ENCODE measurements at places on chromosomes 7 and 10.

- DNase-seq, result no peak
Measured at GRCh38 chr7:125130173-125130572, 200.5 kb upstream of the POT1 start.

DNA sequence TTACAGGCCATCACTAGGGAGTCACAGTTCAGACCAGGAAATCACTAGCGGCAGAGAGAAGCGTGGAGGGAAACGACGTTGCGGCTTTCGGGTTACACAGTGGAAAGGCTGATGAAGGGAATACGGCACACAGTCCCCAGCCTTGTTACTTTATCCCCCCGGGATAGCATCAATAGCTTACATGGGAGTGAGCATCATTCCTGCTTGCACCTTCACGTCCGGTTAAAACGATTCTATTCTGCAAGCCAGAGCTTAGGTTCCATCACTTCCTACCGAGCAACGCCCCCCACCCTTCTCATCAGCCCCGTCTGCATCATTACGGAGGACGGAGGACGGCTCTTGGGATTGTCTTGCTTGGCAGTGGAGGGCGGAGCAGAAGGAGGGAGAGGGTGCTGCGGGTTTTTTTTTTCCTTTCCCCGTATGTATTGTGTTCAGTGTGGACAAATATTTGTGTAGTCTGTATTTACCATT is 124.9 kb downstream of the CLEC2L start:
- no peak for DNase-seq

DNA sequence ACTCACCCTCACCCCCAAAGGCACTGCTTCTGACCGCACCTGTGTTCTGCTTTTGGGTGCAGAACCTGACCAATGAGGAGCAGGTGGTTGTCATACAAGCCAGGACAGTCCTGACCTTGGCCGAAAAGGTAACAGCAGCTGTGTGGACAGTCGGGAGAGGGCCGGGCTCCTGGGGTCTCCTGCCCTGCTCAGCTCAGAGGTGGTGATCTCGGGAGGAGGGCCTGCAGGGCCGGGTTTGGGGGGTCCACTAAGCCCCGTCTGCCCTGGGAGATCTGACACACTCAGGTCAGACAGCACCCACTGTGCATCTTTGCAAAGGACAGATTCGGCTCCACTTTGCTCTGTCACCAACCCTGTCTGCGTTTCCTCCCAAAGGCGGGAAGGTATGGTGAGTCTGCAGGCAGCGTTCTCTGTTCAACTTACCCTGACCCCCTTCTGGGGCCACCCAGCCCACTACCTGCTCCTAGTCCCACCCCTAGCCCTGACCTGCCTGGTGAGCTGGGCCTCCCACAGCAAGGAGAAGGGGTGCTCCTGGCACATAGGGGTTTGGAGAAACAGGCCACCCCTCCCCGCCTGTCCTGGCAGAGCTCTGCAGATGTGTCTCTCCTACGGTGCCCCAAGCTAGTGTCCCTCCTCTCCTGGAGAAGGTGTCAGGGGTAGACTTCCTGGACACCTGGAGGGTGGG is 33.7 kb upstream of the DPYSL4 start:
- no peak for DNase-seq

DNA sequence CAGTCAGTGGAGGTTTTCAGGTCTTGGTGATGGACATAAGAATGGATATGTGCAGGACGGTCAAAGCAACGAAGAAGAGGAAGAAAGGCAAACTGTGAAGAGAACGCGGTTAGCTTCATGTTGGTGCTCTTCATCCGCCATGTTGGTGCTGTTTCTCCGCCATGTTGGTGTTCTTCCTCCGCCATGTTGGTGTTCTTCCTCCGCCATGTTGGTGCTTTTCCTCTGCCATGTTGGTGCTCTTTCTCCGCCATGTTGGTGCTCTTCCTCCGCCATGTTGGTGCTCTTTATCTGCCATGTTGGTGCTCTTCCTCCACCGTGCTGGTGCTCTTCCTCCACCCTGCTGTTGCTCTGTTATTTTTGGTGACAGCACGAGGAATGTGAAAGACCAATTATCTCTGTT is 95.4 kb downstream of the DOCK1 start:
- DNase-seq, result no peak

DNA sequence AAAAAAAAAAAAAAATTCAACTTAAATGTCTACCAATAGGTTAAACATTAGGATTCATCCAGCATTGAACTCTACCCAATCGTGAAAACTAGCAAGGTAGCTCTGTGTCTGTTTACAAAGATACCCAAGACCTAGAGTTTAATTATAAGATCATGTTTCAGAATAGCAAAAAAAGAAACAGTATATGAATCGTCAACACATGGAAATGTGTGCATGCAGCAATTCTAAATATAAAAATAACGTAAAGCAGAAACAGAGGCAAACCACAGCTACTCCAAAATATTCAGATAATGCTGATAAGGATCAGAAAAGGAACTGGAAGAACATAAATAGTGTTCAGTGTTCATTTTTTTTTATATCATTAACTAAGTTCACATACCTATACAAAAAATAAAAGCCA is 68.7 kb downstream of the AFAP1L2 start:
- DNase-seq, result no peak

DNA sequence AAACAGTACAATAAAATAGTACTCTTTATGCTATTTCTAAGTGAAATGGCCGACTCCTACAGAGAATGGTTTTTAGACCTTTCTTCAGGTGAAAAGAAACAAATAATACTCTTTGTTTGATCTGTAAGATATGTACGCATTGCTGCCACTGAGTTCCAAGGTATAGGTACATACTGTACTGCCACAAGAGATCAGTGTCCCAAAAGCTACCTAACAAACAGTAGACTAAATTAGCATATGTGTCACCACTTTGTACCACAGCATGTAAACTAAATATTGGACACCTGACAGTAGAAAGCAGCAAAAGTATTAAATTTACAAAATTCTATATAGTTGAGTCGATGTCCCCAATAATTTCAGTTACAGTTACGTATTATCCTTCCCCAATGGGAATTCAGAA is 14.4 kb downstream of the MTPN start:
- no peak for DNase-seq

- no peak for DNase-seq
Measured at GRCh38 chr10:73881221-73881919, 7.0 kb upstream of the CAMK2G start.

DNA sequence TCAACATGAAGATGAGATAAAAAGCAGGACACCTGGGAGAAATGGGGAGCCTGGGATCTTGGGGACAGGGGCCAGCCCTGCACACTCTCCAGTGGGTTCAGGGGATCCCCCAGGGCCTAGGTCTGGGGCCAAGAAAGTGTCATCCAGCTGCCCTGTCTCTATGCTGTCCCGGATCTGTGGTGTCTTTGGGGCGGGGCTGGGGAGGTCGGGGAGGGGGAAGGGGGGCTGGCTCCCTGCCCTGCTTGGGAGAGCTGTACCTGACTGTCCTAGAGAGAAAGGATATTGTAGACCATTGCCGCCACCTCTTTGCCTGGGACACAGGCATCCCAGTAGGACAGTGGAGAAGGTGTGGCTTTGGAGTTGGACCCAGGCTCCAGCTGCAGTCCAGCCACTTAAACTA is 7.0 kb upstream of the SPACDR start:
- DNase-seq, result no peak

GRCh38 chr10:24209432-24209771 is 464 bp downstream of the KIAA1217 start:
- DNase-seq, result no peak

DNA sequence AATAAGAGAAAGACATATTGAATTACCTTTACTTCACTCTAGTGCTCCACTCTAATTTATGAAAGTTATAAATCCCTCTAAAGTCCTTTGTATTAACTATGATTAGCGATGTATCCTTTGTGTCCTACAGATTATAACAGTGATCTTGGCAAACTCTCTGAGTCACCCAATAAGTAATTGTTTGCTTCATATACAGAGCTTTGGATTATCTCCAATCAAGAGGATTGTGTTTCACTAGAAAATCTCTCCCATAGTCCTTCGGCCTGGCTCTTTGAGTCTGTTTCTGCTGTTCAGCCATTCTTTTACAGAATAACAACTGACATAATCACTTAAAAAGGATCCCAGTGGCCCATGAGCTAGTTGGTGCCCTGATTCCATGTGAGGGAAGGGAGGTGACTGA is 9.5 kb downstream of the LMOD2 start:
- DNase-seq, result no peak

- DNase-seq, result no peak
Measured at GRCh38 chr7:113487925-113488731, 369.8 kb upstream of the SMIM30 start.

DNA sequence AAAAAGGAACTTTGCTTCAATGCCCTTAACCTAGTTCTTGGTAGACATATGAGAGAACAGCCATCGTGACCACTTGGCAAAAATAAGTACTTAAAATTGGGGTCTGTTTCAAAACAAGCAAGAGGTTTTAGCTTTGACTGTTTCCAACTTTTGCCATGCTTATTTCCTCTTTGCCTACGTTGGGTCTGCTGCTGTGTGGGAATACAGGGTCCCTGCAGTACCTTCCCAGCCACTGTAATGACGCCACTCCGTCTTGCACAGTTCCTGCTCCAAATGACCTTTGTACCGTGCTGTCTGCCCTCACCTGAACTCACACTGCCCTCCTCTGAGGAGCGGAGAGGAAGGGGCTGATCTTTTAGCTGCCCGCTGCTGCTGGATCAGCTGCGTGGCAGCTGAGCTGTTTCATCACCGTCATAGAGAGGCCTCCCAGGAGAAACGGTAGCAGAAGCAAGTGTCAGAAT is 133.1 kb downstream of the MAPK8 start:
- DNase-seq, result no peak

- no peak for DNase-seq
Measured at GRCh38 chr7:151330661-151331060, 11.0 kb upstream of the NUB1 start.

GRCh38 chr7:45185028-45185863 is 27.7 kb downstream of the RAMP3 start:
- DNase-seq, result no peak

GRCh38 chr10:131868436-131868835 is 32.4 kb upstream of the PPP2R2D start:
- DNase-seq, result no peak

DNA sequence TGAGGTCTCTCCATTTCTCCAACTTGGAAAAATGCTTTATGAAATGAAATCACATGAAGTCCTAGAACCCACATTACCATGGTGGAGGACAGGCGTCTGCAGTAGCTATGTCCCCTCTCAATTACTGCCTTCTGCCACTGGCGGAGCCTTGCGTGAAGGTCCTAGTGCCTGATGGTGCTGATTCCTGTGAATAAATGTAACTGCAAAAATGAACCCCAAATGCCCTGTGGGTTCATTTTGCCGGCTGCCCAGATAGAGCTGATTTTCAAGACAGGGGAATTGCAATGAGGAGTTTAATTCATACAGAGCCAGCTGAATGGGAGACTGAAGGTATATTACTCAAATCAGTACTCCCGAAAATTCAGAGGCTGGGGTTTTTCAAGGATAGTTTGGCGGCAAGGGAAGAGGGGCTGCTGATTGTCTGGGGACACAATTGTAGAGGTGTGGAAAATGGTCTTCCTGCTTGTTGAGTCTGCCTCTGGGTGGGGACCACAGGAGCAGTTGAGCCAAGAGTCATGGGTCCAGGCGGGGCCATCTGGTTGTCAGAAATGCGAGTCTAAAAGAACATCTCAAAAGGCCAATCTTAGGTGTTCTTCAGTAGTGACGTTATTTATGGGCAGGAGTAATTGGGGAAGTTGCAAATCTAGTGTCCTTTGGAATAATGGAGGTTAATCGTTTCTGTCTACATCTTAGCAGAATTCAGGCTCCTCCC is 13.5 kb downstream of the PRF1 start:
- no peak for DNase-seq

- DNase-seq, result no peak
Measured at GRCh38 chr7:105496521-105496920, 25.6 kb downstream of the PUS7 start.

DNA sequence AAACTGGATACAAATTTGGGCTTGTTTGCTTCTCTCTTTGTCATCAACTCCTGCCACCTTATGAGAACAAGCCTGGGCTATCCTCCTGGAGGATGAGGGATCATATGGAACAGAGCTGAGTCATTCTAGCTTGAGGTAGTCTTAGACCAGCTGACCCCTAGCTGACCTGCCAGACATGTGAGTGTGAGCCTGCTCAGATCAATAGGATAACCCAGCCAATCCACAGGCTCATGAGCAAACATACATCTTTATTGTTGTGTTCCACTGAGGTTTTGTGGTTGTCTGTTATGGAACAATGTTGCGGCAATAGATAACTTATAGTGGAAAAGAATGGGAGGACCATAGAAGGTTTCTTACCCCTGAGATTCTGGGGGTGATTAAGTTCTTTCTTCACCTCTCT is 54.5 kb upstream of the FAM180A start:
- no peak for DNase-seq

DNA sequence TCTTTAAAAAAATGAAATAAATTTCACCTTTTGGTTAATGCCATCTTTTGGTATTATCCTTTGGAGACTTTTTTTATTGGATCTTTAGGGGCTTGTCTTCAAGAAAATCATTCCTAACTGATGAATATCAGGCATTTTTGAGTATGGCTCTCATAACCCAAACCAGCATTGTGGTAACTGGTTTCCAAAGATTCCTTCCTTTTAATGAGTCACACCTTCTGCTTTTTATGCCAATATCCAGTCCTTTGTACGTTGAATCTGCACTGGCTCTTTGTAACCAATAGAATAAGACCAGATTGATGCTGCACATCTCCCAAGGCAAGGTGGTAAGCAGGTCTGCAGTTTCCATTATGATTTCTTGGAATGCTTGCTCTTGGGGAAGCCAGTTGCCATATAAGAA is 89.1 kb downstream of the GPR158 start:
- DNase-seq, result no peak

DNA sequence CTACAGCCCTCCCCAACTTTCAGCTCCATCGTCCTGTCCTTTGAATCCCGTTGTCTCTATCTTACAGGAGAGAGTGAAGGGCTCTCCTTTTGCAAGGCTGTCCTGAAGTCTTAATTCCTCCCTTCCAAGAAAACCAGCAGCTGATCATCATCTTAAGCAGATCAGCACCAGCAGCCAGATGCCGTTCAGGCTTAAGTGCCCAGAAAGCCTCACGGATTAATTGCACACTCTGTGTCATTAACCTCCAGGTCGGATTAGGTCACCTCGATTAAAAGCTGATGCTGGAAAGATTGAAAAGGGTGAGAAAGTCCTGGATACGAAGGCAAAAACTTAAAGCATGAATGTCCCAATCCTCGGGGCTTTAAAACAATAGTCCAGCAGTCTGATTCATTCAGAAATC is 24.8 kb upstream of the ADARB2 start:
- DNase-seq, result no peak
